CD4-positive, alpha-beta T cell treated with Interleukin-2 at 100 ng/mL for 4 hours (primary cell): ENCODE measurements at places on chromosomes 5 and 9.

DNA sequence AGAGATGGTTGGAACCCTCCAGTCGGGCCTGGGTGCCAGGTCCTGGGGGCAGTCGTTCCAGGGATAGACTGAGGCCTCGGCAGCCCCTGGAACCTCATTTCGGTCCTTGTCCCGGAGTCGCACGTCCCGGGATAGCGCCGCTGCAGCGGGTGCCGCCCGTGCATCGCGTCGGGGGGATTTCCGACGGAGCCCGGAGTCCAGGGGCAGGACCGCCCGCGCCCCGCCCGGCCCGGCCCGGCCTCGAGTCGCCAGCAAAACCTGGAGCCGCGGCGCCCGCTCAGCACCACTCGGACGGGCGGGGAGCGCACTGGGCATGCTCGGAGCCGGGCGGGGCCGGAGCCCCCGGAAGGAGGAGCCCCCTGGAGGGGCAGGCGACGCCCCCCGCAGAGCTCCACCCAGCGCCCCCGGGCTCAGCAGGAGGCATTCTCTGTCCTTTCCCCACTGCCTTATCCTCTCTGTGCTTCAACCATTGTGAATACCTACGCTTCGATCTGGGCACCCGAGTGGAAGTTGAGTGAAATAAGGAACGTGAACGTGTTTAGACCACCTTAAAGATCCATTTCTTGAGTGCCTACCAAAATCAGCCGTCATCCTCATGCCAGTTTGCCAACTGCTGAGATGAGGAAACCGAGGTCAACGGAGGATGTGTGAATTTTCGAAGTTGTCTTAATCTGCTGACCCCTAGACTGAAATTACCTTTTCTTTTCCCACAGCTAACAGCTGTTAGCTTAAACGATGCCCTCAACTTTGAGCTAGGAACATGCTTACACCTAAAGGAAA, 1.7 kb upstream of the PTPN3 start:
- DNase-seq, result no peak

DNA sequence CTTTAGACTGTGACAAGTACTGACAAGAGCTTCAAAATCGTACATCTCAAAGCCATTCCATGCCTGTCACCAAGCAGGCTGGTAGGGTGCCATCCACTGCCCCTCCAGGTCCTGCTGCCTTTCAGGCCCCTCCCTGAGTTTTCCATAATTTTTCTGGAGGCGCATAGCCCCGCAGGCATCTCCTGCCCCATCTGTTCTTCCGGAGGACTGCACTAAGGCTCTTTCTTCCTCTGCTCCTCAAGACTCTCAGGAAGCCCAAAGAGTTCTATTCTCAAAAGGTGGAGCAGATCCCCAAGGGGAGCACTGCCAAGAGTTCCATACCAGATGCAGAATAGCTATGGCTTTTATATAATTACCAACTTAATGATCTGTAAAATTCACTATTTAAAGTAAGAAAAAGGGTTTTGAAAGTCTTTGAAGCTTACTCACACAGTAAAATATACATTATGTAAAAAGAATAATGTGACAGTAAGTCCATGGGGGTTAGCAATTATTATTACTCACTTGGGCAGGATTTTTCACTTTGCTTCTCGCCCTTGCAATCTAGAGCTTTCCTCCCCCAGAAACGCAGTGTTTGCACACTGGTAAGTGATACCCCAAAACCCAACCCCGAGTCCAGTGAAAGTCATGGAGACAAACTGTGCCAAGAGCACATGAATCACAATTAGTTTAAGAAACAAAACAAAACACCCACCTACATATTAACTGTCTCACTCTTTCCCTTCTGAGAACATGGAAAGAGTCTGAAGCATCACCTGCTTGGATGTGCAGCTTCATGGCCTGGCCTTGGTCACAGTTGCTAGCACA, 114.1 kb upstream of the DAPK1 start:
- no peak for DNase-seq

DNA sequence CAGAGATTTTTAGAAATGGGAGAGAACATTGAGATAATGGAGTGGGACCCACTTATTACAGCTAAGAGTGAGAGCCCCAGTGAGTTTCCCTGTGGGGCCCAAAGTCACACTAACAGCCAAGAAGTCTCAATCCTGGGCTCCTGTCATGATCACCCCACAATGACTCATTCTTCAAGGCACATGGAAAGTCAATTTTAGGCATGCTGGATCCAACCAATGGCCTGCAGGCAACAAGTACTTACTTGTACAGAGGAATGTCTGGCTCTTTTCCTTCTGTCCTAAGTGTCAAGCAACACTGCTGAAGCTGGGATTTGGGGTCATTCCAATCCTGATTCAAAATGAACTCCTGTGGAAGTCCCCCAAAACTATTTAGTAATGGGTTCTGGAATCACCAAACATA, 123.1 kb downstream of the DROSHA start:
- DNase-seq, result no peak

DNA sequence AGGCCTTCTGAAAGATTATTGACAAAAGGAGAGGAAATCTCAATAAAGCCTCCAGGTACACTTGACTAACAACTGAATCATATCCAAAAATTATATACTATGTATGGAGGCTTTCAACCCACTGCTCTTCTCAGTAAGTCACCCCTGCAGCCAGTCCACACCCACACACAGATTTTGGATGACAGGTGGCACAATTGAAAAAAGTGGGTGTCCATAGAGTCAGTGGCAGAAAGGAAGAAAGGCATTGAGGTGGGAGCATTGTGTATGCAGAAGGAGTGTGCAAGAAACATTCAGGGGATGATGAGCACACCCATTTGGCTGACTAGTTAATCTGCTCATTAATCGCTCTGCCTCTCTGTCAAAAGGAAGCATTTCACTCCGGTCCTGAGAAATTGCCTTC, 150.6 kb upstream of the IL12B start:
- DNase-seq, result no peak

- no peak for DNase-seq
Measured at GRCh38 chr5:10594591-10595210, 30.8 kb downstream of the ANKRD33B start.

- no peak for DNase-seq
Measured at GRCh38 chr5:171166766-171167165, 142.3 kb upstream of the TLX3 start.

GRCh38 chr5:75734913-75735789, 17.9 kb upstream of the POC5 start:
- DNase-seq, result peak; percentile 18

- DNase-seq, result no peak
Measured at GRCh38 chr5:68418201-68418600, 202.6 kb downstream of the PIK3R1 start.
